ENCODE measurements at places on chromosomes 2 and 18. TPM values are rescaled to one million over a fixed set of nuclear protein-coding genes. Genes with fewer than 3 reads are reported as not detected.
A peak's percentile ranks its signal among the peaks of the same experiment; 100 is the strongest.

DNA sequence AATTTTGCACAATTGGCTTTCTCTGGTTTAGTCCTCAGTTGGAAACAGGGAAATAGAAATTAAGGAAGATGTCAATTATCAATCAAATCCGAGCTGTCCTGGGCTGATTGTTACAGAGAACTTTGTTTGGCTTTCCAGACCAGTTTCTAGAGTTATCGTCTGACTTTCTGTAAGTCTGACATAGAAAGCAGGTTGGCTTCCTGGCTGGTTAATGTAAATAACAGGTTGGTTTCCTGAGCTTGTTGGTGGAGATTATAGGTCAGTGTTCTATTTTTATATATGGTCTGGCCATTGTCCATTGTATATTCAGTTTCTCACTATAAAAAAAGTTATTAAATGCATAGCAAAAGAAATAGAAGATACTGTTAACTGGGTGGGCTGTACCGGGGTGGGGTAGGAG lies 204.8 kb downstream of the MBD2 start:
- no peak for DNase-seq

- DNase-seq = no peak
These were observed 12.9 kb downstream of the ADCY3 start for GRCh38 chr2:24907116-24907515.

DNA sequence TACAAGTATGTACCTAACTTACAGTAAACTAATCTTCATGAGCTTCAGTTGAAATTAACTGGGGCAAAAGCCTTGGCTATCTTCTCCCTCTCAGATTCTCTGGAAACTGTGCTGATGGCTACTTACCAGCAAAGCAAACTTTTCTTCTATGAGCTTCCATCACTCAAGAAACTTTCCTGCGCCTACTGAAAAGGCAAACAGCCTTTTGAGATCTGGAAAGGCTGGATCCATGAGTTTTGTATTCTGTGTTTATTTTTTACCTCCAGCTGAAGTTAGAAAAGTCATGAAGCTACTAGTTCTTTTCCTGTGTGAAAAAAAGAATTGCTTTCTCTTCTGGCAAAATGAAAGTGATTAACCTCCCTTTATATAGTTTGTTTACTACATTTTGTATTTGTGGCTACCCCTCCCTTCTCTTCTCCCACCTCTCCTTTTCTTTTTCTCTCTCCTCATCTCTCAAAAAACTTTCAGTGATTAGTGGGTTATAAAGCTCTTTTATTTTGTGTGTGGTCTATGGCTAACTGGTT lies 49.2 kb upstream of the RNF152 start:
- no peak for DNase-seq

EN1 gene
- not detected for total RNA-seq

PXDN gene
- 92.2 TPM for total RNA-seq

DNA sequence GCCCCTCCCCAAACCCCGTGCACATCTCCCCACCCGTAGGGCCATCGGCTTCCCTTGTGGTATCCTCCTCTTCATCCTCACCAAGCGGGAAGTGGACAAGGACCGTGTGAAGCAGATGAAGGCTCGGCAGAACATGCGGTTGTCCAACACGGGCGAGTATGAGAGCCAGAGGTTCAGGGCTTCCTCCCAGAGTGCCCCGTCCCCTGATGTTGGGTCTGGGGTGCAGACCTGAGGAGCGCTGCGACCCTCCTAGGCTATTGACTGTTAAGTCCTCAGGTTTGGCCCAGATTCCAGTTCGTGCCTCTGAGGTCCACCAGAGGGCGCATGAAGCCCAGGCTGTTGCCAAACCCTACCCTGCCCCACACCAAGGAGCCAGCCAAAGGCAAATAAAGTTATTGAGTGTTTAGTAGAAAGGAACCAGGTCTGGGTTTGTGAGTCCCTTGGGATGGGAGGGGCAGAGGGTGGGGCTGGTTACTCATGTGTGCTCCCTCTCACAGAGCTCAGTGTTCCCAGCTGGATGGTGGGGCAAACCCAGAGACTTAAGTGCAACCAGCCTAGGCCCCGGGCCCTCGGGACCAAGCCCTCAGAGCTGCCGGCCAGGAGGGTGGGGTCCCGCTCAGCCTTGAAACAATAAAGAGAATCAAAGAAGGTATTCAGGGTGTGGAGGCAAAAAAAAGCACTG lies 2.4 kb downstream of the PNKD start:
- peak; percentile 85 for DNase-seq

C2orf78 gene
- total RNA-seq = not detected

- no peak for DNase-seq
These were observed 218.7 kb upstream of the PIEZO2 start for GRCh38 chr18:11368020-11368419.

GRCh38 chr2:224850081-224850480 lies 133.9 kb upstream of the CCDC195 start:
- DNase-seq = no peak

DNA sequence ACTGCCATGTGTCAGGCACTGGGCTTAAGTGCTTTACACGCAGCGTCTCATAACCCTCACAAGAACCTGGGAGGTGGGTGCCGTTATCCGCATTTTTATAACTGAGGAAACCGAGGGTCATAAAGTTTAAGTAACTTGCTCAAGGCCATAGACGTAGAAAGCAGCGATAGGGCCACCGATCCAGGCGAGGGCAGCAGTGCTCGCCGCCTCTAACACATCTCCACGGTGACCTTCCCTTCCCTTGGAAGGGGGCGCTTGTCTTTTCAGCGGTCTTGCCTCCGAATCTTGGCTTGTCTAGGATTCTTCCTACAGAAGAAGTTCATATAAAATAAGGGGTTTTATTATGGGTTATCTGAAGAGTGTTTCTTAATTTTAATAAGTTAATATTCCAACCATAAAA lies 186.6 kb downstream of the GBX2 start:
- no peak for DNase-seq

- no peak for DNase-seq
These were observed 86.5 kb downstream of the XDH start for GRCh38 chr2:31328026-31328425.

- no peak for DNase-seq
These were observed 323.2 kb downstream of the OSR1 start for GRCh38 chr2:19035238-19035637.

GRCh38 chr2:241129086-241129871 lies 20.0 kb downstream of the PASK start:
- no peak for DNase-seq

DNA sequence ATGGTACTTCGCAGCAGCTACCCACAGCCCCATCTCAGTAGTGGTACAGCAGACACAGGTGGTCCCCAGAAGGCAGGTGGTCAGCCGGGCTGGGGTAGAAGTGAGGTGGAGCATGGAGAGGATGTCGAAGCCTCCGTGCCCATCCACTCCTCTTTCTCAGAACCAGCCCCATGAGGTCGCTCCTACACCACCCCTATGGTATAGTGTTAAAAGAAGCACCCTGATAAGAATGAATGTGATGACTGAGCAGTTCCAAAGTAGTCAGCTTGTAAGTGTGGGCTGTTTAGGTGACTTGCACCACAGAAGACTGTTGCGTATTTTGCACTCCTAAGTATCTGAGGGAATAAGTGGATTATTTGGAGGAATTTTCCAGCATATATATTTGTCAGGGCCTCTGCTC lies 111.3 kb downstream of the WDSUB1 start:
- DNase-seq = no peak

MEIS1 gene
- total RNA-seq = 9.1 TPM
